AG08396 (cell line): ENCODE measurements at places on chromosomes 3 and 15.

DNA sequence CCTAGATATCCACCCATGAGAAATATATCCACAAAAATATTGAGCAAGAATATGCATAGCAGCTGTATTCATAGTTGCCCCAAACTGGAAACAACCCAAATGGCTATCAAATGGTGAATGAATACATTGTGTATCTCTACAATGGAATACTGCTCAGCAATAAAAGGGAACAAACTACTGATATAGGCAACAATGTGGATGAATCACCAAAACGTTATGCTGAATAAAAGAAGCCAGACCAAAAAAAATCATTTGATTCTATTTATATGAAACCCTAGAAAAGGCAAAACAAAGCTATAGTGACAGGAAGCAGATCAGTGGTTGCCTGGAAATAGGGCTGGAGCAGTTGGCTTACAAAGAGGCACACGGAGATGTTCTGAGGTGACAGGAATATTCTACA, 15.5 kb upstream of the CMTM7 start:
- DNase-seq: no peak

GRCh38 chr3:148873270-148873927, 8.3 kb downstream of the CPA3 start:
- DNase-seq: no peak

DNA sequence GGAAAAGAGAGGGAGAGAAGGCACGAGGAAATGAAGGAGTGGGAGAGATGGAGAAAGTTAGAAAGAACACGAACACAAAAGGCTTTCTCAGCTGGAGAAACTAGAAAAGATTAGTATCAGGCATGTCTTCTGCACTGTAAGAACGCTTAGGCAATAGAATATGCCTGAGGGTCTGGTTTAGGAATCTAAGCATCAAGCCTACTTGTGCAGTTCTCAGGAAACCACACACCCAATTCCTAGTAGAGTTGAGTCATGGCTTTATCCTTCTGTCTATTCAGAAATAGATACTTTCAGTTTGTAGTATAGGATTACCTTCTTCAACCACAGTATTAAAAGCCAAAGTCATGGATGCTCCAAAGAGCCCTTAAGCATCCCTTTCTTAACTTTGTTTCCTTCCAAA, 969.4 kb downstream of the NTRK3 start:
- DNase-seq: no peak

GRCh38 chr3:57961828-57962447, 46.3 kb upstream of the FLNB start:
- peak; percentile 29 for DNase-seq

- no peak for DNase-seq
These were observed 267.3 kb downstream of the TLE3 start for GRCh38 chr15:69830430-69830829.

DNA sequence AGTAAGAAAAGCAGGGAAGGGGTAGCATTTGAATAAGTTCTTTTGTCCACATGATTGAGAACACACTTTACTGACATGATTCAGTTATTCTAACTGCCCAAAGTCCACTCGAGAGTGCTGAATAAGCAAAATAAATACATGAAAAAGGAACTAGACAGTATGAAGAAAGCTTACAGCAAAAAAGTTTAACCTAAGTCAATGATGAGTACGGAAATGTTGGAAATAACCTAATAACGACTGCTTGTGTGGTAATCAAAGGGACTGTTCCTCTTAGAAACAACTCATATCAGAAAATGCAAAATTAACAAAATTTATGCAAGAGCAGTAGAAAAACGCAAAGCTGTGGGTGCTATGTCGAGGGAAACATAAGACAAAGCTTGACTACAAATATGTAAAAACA, 36.6 kb downstream of the DMXL2 start:
- no peak for DNase-seq

- no peak for DNase-seq
These were observed 909 bp upstream of the GPD1L start for GRCh38 chr3:32105291-32106131.

DNA sequence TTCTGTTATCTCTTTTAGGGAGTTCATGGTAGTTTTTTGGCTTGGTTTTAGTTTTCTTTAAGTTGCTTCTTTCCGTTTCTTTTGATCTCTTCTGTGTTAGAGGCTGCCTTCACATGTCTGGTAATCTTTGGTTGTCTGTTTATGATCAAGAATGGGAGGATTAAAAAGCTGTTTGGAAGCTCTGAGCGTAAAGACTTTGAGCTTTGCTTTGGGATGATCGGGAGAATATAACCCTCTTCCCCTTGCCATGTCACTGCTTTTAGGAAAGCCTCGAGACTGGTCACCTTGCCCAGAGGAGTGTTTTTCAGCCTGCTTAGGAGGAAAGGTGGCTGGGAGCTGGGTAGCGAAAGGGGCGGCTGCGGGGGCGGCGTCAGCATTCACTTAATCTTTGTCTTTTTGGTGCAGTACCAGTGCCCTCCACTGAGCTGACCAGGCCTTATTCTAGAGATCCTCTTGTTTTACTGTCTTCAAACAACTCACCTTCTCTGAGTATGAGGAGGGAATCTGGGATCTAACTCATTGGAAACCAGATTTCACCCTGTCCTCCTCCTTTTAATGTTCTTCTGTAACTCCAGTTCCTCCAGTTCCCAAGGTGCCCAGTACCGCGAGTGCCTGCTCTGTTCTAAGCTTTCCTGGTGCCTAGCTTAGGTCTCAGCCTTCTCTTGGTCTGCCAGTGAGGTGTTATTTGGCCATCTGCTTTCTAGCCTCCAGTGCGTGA, 15.5 kb downstream of the TATDN2 start:
- DNase-seq: peak; percentile 61

- DNase-seq: peak; percentile 64
These were observed 1.6 kb upstream of the KY start for GRCh38 chr3:134652409-134652831.
